SW 1271 (cell line): ENCODE measurements at places on chromosomes 6 and 20.

GRCh38 chr6:56708810-56709597, 66.3 kb upstream of the DST start:
- peak; percentile 78 for DNase-seq

GRCh38 chr6:135012349-135012748, 42.3 kb downstream of the HBS1L start:
- DNase-seq: no peak

DNA sequence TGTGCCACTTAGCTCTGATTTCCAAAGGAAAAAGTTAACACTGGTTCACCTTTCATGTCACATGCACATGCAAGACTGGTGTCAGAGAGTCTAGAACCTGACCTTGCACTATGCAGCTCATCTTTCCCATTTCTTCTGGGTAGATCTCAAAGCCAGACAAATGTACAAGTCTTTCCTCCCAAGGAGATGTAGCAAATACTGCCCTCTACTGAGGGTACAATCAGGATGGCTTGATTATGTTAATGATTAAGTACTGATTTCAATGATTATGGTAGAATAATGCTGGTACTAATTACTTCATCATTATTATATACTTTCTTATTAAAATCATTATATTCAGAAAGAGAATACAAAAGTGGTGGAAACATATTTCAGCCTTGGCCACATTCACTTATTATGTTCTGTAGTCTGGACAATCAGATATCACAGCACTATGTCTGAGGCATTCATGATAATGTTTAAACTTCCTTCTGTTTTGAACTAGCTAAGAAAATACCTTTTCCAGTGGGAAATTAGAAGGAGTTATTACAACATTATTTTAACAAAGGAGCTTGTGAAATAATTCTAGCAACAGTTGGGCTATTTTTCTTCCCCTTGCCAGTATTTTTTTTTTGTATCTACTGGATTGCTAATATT, 68.5 kb upstream of the FOXO3 start:
- DNase-seq: no peak

DNA sequence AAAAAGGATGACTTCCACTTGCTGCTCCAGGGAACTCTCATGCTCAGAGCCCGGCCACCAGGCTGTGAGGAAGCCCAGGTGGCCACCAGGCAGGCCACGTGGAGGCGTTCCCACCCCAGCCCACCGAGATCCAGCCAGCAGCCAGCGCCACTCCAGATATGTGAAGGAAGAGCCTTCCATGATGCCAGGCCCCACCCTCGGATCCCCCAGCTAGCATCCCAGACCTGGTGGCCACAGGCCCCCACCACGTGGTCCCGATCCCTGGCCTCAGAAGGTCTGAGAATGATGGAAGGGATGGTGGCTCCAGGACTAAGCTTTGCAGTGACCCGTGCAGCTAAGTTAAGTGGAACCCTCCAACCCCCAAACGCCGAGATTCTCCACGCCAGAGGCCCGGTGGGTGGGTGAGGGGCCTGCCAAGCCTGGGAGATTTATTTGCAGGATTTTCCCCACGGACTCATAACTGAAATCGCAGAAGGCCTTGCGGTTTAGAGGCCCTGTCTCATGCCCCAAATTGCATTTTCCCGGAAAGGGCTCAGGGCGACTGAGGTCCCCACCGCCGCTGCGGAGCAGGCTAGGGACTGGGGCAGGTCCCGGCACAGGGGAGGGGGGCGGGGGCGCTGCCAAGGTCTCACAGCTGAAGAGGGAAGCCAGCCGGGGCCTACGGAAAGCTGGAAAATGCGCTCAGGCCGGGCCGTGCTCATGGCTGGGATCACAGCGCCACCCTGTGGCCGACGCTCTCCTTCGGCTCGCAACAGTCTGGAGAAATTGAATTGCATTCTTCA, 31.1 kb upstream of the CST7 start:
- peak; percentile 42 for DNase-seq

DNA sequence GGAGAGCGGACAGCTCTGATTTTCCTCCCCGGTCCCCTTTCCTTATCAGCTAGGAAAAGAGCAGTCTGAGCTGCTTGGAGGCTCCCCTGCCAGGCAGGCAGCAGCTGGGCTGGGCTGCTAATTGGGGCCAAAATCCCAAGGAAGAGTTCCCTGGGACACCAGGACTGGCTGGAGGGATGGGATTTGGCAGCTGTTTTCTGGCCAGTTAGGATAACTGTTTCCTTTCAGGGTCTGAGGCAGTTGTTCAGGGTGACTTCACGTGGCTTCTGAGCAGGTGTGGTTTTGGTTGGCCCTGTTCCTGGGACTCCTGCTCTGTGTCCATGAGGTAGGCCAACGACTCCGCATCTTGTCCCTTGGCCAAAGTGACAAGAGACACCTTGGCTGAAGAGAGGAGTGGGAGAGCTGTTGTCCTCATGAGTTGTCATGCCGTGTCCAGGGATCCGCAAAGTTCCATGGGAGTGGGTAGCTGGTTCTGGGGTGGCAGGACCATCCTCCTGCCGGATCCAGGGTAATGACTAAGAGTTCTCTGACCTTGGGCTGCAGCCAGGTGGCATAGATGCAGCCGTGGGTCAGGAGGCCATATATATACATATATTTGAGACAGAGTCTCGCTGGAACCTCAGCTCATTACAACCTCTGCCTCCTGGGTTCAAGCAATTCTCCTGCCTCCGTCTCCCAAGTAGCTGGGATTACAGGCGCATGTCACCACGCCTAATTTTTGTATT, 21.2 kb downstream of the MRPS18A start:
- DNase-seq: no peak

- DNase-seq: no peak
Measured at GRCh38 chr6:135008941-135009290, 45.7 kb downstream of the HBS1L start.

- DNase-seq: no peak
Measured at GRCh38 chr6:135852746-135853145, 1.2 kb downstream of the PDE7B start.

DNA sequence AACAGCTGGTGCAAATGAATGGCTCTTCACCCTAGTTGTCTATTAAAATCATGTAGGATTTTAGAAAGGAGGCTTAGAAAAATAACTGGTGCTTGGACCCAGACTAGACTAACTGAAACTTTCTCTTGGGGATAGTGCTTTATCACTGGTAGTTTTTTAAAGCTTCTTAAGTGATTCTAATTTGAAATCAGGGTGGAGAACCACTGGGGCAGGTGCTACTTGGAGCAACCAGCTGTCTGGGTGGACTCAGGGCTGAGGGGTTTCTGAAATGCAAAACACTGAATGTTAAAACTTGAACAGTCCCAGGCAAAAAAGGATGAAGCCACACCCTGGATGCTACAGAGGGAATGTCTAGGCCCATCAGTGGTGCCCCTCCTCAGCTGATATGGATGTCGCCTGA, 81.2 kb downstream of the PXDC1 start:
- DNase-seq: no peak

GRCh38 chr20:35561268-35561667, 19.4 kb downstream of the ERGIC3 start:
- no peak for DNase-seq

- DNase-seq: no peak
Measured at GRCh38 chr6:120590611-120591010, 743.7 kb downstream of the TBC1D32 start.

DNA sequence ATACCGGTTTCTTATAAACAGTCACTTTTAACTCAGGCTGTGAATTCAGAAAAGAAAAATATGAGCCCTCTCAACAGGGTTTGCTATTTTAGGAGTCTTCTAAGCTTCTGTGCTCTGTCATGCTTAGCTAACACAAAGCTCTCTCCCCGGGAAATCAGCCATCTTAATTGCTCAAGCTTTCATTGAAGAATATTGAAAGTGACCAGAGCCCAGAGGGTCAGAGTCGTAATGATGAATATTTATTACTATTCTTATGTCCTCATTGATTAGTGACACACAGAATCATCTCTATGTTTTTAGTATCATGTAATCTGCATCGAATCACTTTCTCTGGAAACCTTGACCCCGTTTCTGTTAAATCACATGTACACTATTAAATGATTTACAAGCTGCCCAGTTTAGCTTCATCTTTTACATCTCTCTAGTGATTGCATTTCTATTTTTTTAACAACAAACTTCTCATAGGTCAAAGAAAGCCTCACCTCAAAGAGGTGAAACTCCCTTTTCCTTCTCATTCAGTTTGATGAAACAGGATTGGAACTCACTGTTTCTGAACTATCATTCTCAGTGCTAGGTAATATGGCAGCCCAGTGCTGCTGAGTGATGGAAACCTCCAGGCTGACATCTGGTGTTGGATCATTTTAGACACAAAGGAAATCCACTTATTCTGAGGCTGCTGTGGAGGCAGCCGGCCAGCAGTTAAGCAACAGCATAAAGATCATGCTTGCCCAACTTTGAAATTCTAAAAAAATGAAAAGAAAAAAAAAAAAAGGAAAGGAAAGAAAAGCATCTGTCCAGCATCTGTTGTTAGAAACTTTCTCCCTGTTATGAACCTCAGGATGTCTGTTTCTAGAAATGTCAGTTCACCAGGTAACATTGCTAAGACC, 96.3 kb downstream of the RFPL4B start:
- DNase-seq: no peak

- DNase-seq: no peak
Measured at GRCh38 chr20:10927011-10927583, 253.3 kb upstream of the JAG1 start.

DNA sequence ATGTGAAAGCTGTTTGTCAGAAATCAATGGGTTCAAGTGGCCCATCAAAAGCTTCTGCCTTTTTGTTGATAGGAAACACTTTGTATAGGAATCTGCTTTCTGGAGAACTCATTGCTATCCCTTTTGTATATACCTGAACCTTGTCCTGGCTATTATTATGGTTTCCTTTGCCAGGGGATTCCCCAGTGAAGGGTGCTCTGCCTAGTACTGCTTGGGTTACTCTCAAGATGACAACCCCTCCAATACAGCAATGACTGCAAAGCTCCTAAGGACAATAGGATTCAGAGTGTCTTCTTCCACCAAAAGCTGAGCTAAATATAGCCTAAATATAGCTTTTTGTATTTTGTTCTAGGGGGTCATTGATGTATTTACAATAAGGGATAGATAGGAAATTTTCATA, 54.0 kb upstream of the PTPRK start:
- DNase-seq: no peak

DNA sequence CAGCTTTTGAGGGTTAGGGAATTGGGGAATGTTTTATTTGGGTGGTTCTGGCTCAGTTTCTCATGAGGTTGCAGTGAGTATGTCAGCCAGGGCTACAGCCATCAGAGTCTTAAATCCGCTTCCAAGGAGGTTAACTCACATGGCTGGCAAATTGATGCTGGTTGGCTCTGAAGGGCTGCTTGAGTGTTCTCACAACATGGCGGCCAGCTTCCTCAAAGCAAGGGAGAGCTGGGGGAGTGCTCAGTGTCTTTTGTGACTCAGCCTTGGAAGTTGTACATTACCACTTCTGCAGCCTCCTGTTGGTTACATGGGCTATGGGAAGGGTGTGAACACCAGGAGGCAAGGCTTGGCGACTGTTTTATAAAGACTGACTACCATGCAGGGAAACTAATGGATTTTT, 17.8 kb upstream of the PPP1R3G start:
- DNase-seq: no peak

GRCh38 chr6:108655806-108656651, 95.3 kb downstream of the FOXO3 start:
- no peak for DNase-seq

- no peak for DNase-seq
Measured at GRCh38 chr20:4546342-4546741, 175.4 kb upstream of the PRND start.

DNA sequence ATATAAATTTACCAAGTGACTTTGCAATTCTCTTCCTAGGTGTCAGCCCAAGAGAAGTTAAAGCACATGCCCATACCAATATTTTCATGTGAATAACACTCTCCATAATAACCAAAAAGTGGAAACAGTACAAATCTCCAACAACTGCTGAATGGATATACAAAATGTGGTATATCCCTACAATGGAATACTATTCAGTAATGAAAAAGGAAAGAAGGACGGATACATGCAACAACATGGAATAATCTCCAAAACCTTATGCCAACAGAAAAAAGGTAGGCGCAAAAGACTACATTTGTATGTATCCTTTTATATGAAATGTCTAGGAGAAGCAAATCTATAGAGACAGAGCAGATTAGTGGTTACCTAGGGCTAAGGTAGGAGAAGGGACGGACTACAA, 487.7 kb upstream of the ID4 start:
- DNase-seq: no peak

DNA sequence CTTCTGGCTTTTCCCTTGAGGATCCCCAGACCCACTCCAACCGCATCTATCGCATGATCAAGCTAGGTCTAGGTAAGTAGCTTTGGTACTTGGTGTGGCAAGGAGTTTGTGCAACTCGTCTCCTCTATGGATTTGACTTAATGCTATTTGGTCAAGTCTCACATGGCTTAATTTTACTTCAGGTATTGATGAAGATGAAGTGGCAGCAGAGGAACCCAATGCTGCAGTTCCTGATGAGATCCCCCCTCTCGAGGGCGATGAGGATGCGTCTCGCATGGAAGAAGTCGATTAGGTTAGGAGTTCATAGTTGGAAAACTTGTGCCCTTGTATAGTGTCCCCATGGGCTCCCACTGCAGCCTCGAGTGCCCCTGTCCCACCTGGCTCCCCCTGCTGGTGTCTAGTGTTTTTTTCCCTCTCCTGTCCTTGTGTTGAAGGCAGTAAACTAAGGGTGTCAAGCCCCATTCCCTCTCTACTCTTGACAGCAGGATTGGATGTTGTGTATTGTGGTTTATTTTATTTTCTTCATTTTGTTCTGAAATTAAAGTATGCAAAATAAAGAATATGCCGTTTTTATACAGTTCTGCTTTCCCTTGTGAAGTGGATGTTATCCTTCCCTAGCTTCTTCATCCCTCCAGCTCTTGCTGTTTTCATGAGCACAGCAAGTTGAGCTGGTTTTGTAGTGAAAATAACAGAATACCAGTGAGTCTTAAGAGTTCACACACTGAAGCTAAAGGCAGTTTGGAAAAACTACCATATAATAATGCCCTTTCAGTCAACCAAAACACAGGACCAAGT, 3.8 kb downstream of the SLC35B2 start:
- peak; percentile 26 for DNase-seq

- DNase-seq: no peak
Measured at GRCh38 chr6:155660251-155660977, 204.8 kb upstream of the NOX3 start.

DNA sequence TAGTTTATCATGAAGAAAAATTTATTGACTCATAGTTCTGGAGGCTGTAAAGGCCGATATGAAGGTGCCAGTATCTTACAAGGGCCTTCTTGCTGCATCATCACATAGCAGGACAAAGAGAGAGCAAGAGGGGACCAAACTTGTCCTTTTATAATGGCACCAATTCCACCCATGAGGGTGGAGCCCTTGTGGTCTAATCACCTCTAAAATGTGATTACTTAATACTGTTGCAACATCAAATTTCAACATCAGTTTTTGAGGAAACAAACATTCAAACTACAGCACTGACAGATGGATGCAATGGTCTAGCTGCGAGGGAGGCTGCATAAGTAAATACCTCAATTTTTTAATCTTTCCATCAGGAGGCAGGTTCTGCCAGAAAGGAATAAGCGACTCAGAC, 76.7 kb upstream of the LAMA2 start:
- DNase-seq: no peak

- DNase-seq: no peak
Measured at GRCh38 chr6:53426667-53427270, 78.0 kb upstream of the ELOVL5 start.
